ENCODE measurements at places on chromosomes 16 and 17. TPM values are rescaled to one million over a fixed set of nuclear protein-coding genes. Genes with fewer than 3 reads are reported as not detected.

The ITGB4 gene
- total RNA-seq: 1.8 TPM

The CD300H gene
- not detected for total RNA-seq

The KRTAP1-5 gene
- not detected for total RNA-seq

The ALOX15B gene
- not detected for total RNA-seq

The HEATR3 gene
- 29.2 TPM for total RNA-seq

The ADORA2B gene
- 1.9 TPM for total RNA-seq

The KRT25 gene
- not detected for total RNA-seq

The ZP2 gene
- total RNA-seq: not detected

The DPEP3 gene
- total RNA-seq: not detected

The UNC13D gene
- total RNA-seq: 158 TPM

The CCL23 gene
- not detected for total RNA-seq

The RAD51D gene
- 32.6 TPM for total RNA-seq

The SBK1 gene
- total RNA-seq: 0.85 TPM

The OTOP3 gene
- not detected for total RNA-seq

The CACNG1 gene
- total RNA-seq: not detected
